Pons (tissue), 1 donor: ENCODE measurements at places on chromosomes 4 and X.

- DNase-seq, result no peak
These were observed 120.4 kb downstream of the PPARGC1A start for GRCh38 chr4:23769406-23769805.

DNA sequence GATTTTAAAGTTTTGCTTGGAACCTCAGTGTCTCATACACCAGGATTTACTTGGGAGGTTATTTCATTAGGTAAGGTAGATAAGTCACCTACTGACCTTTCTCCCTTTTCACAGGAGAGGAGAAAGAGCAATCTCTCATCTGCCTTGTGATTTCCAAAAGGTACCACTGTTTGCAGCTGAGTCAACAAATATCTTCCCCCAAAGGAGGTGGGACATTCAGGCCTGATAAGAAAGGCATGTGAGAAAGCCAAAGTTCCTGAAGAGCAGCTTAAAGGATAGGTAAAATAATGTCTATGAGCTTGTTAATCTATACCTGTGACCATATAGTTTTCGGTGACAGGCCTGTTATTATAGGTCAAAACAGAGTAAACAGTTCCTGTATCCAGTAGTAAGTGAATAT lies 45.0 kb downstream of the FAM47B start:
- DNase-seq, result no peak

DNA sequence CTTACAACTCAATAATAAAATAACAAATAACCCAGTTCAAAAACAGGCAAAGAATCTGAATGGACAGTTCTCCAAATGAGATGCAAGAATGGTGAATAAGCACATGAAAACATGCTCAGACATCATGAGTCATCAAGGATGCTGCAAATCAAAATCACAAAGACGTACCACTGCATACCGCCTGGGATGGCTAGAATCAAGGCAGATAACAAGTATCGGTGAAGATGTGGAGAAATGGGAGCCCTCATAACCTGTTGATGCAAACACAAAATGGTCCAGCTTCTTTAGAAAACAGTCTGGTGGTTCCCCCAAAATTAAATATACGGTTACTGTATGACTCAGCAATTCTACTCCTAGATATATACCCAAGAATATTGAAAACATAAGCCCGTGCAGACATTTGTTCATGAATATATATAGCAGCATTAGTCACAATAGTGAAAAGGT lies 32.5 kb downstream of the AKAP4 start:
- DNase-seq, result no peak

- DNase-seq, result no peak
These were observed 4.5 kb downstream of the CHRDL1 start for GRCh38 chrX:110791071-110791470.

GRCh38 chr4:26298198-26298947 lies 22.4 kb upstream of the RBPJ start:
- no peak for DNase-seq

- DNase-seq, result no peak
These were observed 197.8 kb downstream of the RASL11B start for GRCh38 chr4:53059871-53060270.

DNA sequence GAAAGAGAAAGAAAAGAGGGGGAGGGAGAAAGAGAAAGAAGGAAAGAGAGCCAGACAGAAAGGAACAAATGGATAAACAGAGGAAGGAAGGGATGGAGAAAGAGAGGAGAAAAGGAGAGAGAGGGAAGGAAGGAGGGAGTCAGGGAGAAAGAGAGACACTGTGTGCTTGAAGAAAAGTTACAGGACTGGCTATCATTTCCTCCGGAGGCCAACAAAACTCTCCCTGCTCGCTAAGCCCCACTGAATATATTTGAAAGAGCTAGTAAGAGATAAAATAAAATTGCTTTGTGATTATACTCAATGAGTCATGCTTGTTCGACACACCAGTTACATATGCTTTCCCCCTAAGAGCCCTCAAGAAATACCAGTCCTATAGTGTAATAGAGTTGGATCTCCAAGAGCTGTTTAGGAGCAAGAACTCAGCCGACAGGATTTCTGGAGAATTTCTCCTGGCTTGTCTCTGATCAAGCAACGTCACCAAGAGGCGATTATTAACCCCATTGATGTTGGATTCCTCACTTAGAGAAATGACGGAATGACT lies 102.2 kb downstream of the MXRA5 start:
- DNase-seq, result no peak

DNA sequence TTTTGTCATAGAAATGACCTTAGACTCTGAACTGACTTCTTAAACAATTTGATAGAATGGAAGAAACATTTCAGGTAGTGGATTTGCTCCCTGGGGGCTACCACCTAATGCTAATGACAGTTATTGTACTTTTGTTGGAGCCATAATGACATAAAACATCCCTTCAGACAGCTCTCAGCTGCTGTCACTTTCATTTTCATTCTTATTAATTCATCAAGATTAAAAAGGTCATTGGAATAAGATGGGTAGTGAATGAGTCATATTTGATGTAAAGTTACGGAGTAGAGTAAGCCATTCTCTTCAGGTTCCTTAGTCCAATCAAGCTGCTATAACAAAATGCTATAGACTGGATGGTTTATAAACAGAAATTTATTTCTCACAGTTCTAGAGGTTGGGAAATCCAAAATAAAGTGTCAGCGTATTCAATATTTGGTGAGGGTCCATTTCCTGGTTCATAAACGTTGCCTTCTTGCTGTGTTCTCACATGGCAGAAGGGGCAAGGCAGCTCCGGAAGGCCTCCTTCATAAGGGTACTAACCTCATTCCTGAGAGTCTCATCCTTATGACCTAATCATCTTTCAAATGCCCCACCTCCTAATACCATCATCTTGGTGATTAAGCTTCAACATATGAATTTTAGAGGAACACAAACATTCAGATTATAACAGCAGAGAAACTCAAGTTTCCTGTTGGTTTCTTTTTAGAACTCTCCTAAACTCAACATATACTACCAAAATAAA lies 268.5 kb downstream of the ARAP2 start:
- DNase-seq, result no peak
